ENCODE measurements at places on chromosomes 12 and 14. TPM values are rescaled to one million over a fixed set of nuclear protein-coding genes. Genes with fewer than 3 reads are reported as not detected.

GRCh38 chr14:53670701-53671100 is 285.9 kb downstream of the BMP4 start:
- DNase-seq: peak; percentile 77

DNA sequence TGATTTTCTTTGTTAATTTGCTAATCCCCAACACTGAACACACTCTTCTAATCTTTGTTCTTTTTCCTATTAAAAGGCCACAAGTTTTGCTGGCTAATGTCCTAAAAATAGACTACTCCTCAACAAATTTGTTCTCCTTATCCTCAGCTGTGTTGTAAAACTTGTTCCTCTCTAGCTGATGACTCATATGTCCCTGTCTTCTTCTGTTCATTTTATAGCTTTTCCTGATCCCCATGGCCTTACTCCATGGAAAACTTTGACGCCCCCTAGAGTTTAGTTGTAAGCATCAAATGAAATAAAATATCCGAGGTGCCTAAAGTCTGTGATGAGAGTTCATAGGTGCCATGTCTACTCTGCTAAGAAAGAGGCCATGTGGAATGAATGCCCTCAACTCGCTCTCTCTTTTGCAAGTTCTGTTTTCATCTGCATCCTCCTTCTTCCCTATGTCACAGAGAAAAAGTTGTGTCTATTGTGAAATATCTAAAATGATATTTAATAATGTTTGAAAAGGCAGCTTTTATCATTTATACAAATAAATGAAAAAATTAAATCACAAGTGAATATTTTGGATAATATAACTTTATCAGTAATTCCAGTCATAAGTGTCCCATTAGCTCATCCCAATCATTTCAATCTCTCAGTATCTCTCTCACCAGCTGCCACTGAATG is 237.9 kb downstream of the IPO8 start:
- DNase-seq: peak; percentile 52

- DNase-seq: no peak
Measured at GRCh38 chr14:64693810-64694165, 10.4 kb upstream of the PLEKHG3 start.

DNA sequence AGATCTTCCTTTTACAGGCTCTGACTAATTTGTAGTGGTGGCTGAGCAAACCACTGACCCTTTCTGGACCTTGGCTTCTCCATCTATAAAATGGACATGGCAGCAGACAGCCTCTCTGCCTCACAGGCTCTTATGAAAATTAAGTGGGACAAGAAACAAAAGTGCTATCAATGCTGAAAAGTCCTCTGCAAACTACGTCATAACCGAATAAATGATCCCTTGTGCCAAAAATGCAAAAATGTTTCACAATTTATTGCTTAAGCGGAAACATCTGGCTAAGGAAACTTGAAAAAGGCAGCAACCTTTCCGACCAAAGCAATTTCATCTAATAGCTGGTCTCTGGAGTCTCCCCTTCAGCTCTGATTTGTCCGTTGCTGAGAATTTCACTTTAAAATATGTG is 108.5 kb upstream of the PLXNC1 start:
- DNase-seq: no peak

RTN1 gene
- 0.12 TPM for total RNA-seq

DNA sequence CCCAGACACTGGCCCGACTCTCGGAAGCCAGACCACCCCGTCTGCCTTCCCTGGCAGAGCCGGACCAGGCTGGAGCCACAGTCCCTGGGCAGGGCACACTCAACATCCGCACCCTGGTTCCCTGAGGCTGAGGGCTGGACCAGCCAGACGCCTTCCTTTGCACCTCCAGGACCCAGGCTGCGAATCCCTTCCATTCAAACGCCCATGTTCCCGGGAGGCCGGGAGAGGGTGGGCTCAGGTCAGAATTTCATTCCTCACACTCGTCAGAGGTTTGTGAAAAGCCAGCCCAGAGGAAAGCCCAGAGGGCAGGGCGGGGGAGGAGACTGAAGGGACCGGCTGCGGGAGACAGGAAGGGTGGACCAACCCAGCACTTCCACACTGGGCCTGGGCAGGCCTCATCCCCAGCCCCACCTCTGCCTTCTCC is 58.7 kb downstream of the LRRC74A start:
- no peak for DNase-seq

DNA sequence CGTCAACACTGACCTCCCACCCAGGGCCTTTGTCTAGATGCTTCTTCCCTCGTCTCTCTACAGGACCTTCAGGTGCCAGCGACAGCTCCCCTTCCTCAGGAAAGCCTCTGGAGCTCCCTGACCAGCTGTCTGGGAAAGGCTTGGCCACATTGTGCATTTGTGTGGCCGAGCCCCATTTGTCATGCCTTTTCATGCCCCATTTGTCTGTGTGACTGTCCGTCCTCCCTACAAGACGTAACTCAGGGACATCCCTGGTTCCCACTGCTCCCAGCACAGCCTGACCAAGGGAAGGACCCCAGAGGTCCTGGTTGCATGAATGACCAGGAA is 23.8 kb downstream of the ZFYVE21 start:
- no peak for DNase-seq

C3AR1 gene
- total RNA-seq: 0.24 TPM

DNA sequence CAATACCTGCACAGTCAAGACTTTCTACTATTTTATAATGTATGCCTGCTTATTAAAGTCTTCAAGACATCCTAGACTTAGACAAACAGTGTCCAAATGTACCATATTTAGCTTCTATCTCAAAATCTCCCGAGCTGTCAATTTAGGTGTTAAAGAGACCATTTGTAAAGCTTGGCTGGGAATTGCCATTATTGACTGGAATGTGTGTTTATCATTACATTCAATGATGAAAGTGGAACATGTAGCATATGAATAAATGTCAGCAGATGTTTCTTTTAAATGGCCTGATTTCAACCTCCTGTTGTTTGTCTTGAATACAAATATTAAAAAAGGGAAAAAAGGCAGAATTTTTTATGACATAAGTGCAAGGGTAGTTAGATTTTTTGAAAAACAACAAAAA is 572.3 kb downstream of the PRKD1 start:
- DNase-seq: no peak

GRCh38 chr12:11863988-11864387 is 206.8 kb upstream of the BCL2L14 start:
- DNase-seq: no peak

DNA sequence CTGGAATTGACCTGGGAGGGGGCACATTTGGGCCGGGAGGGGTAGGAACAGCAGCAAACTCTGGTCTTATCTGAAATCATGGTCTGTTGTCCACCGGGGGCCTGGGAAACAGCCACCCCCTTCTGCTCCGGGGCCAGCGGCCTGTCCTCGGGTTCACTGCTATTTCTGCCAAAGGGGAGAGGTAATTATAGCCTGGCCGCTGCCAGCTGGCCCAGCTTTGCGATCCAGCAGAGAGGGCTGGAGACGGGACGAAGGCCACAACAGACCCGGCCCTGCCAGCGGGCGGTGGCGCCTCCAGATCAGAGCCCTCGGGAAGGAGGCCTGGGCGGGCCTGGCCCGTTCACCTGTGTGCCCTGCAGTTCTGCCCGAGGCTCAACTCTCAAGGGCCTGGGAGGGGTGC is at the start of gene C14orf180:
Gene C14orf180 (plus strand): TSS at position 258 of the 400 bp plus-strand sequence. CDS start 6,667 bp downstream, outside the sequence.
- DNase-seq: no peak

GRCh38 chr14:23141706-23142444 is 22.8 kb upstream of the CEBPE start:
- peak; percentile 55 for DNase-seq

DNA sequence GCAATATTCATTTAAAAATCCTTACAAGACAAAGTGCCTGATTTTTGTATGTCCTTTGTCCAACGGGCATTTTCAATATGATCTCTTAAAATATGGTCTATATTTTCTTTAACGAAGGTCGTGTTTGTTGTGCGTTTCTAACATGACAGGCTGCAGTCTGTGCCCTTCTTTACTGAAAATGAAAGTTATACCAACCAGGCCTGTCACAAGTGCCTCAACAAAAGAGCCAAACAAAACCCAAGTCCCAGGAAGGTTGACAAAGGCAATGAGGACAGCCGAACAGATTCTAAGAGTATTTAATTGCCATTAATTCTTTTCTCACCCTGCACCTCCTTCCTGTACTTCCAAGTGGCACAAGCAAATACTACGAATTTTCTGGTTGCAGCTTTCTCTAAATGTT is 13.9 kb downstream of the PAX9 start:
- DNase-seq: no peak

All from HFFc6 (cell line).